Activated naive CD4-positive, alpha-beta T cell treated with Interleukin-2 at 50 U/mL for 16 hours (primary cell): ENCODE measurements at places on chromosomes 6 and 20.

- DNase-seq, result peak; percentile 16
Measured at GRCh38 chr6:31797588-31797987, 2.0 kb upstream of the VARS1 start.

DNA sequence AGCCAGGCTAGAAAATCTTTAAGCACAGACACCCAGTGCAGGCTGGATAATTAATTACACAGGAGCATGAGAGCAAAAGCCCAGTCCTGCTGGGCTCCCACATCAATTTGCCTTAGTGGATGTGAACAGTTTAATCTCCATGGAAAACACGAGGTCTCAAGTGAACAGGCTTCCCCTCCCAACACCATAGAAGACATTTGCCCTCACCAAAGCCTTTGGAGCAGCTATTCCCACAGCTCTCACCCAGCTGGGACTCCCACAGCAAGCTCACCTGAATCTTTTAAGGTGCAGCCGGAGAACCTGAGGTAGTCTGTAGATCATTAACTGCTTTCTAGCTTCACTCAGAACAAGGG, 12.0 kb downstream of the TOMM6 start:
- DNase-seq, result no peak

DNA sequence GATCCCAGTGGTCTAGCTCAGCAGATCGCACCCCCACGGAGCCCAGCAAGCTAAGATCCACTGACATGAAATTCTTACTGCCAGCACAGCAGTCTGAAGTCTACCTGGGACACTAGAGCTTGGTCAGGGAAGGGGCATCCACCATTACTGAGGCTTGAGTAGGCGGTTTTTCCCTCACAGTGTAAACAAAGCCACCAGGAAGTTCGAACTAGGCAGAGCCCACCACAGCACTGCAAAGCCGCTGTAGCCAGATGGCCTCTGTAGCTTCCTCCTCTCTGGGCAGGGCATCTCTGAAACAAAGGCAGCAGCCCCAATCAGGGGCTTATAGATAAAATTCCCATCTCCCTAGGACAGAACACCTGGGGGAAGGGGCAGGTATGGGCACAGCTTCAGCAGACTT, 18.8 kb downstream of the FRK start:
- no peak for DNase-seq

DNA sequence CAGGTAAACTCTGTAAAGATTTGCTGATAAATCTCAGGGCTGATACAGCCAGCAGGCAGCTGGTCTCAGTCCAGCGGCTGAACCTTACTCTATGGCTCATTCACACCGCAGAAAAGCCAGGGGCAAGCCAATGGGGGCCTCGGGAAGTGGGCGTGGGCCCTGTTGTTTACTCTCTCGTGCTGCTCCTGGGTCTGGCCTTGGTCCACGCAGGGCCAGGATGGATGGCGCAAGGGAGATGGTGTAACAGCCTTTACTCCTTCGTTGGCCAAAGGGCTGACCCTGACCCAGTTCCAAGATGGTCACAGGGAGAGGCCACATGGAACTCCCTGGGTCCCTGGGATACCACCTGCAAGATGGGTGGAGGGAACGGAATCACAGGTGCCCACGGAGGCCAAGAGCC, 16.2 kb downstream of the KCNK17 start:
- DNase-seq, result no peak

DNA sequence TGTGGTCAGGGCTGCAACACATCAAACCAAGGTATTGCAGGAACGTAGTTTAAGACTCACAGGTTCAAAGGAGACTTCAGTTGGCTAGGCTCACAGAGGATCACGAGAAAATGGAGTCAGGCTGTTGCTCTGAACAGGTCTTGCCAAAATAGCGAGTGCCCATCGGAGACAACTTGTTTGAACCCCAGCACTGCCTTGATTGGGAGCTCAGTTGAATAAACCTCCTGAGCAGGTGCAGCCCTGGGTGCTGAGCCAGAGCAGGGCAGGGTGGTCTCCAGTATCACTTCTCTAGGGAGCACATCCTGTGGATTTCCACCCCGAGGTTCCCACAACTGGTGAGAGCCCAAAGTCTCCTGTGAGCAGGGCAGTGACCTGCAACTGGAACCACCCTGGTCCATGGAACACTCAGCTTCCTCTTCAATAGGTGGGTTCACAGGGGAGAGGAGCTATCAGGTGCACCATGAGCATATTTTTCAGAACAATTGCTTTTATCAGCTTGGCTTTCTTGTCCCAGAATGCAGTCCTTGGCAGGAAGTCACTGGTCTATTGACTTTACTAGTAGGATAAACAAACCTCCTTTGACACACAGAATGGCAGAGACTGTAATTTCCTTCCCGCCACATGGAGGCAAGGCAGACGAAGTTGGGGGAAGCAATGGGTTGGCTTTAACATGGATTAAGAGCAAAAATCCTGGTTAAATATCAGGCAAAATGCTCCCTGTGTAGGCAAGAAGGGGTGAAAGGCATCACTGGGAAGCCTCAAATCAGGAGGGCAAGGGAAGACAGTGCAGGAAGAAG, 267.7 kb upstream of the FOXQ1 start:
- no peak for DNase-seq

GRCh38 chr6:111550953-111551352, 54.7 kb downstream of the TRAF3IP2 start:
- DNase-seq, result no peak

GRCh38 chr6:118283766-118284165, 264.3 kb upstream of the PLN start:
- peak; percentile 24 for DNase-seq
